ENCODE measurements at places on chromosomes 6 and 20. TPM values are rescaled to one million over a fixed set of nuclear protein-coding genes. Genes with fewer than 3 reads are reported as not detected.

DNA sequence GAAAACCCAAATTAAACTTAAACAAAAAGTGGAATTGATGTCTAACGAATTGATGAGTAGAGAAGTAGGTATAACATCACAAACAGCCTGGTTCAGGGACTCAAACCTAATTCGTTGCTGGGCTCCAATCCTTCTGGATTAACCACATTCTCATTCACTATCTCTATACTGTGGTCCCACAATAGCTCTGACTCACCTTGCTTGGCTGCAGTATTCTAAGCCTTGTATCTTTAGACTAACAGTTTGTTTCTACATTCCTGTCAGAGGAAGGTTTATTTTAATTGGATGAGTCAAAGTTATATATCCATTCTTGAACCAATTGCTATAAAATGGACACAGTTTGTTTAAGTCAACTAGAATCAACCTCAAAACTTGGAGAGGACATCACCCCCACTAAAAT is 530.5 kb upstream of the PTCHD4 start:
- no peaks in the 10 kb centered on the region for H3K36me3 ChIP-seq
- H3K27me3 ChIP-seq = no peaks in the 10 kb centered on the region
- H3K4me3 ChIP-seq = no peak overlapping the region
- H3K27ac ChIP-seq = no peak overlapping the region
- no peaks in the 10 kb centered on the region for H3K4me1 ChIP-seq

- no peaks in the 10 kb centered on the region for H3K36me3 ChIP-seq
- no peaks in the 10 kb centered on the region for H3K27me3 ChIP-seq
- DNase-seq = no peak
- no peak overlapping the region for H3K4me3 ChIP-seq
- no peak overlapping the region for H3K27ac ChIP-seq
Observed at GRCh38 chr6:84416043-84416657, 188.7 kb upstream of the CEP162 start.

The GSTA2 gene
- not detected for total RNA-seq

The RNF182 gene
- 0.66 TPM for total RNA-seq

DNA sequence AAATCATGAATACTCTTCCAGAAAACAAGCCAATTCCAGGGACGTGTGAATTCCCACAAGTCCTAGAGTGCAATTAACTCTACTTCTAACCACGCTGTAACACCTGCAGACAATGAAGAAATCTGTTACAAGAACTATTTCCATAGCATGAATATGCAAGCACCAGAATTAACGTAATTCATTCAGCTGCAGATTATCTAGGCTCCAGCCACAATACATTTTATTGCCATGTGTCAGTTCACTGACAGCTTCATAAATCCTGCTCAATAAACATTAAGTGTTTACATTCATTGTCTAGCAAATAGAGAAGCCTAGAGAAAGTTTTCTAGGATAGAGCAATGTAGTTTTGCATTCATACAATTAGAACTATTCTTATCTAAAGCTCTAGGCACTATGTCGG is 1348.5 kb downstream of the GRIK2 start:
- no peak for DNase-seq
- H3K27ac ChIP-seq = no peak overlapping the region
- no peaks in the 10 kb centered on the region for H3K4me1 ChIP-seq

The TMEM151B gene
- total RNA-seq = 0.15 TPM

The SLC13A3 gene
- total RNA-seq = 1.3 TPM

The MMS22L gene
- 9.5 TPM for total RNA-seq

DNA sequence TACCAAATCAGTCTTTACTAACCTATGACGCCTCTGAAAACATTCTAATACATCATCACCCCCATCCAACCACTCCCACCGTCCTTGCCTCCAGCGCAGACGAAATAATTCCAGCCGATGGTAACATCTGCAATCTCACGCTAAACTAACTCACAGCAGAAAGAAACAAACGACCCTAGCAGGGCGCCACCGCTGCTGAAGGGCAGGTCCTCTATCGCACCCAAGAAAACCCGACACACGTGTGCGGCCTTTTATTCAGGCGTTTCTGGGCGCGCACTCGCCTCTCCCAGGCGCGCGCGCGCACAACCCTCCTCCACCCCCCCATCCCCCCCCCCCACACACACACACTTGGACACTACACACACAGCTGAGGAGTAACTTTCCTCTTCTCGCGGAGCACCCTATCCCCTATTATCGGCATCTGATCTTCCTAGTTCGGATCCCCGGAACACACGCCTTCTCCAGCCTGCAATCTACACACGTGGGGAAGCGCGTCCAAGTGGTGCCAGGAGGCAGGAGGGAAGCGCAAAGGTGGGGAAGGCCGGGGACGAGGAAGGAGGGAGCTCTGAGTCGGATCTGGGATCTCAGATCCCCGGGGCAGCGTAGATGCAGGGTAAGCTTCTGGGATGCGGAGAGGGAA is 1.4 kb downstream of the GFOD1 start:
- no peaks in the 10 kb centered on the region for H3K4me1 ChIP-seq
- H3K4me3 ChIP-seq = peak overlapping the region; percentile 95
- H3K27me3 ChIP-seq = no peaks in the 10 kb centered on the region
- H3K27ac ChIP-seq = peak overlapping the region; percentile 78
- H3K36me3 ChIP-seq = no peaks in the 10 kb centered on the region

The FGD2 gene
- total RNA-seq = 11.5 TPM

The DEFB132 gene
- 0.29 TPM for total RNA-seq

DNA sequence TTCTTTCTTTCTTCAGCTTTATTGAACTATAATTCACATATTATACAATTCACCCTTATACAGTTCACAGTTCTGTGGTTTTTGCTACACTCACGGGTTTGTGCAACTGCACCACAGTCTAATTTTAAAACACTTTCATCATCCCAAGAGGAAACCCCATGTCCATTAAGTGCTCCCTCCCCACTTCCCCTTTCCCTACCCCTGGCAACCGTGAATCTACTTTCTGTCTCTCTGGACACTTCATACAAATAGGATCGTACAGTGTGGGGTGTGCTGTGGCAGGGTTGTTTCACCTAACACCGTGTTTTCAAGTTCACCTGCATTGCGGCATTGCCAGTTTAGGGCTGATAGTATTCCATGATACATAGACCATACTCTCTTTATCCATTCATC is 118.8 kb downstream of the PHACTR3 start:
- H3K27ac ChIP-seq = no peak overlapping the region
- DNase-seq = no peak
- no peaks in the 10 kb centered on the region for H3K36me3 ChIP-seq
- no peaks in the 10 kb centered on the region for H3K4me1 ChIP-seq
- no peak overlapping the region for H3K4me3 ChIP-seq

The DDAH2 gene
- 212 TPM for total RNA-seq

GRCh38 chr6:163449076-163449475 is 34.6 kb downstream of the QKI start:
- H3K4me1 ChIP-seq = no peaks in the 10 kb centered on the region
- no peaks in the 10 kb centered on the region for H3K27me3 ChIP-seq
- no peak overlapping the region for H3K4me3 ChIP-seq
- H3K27ac ChIP-seq = no peak overlapping the region
- no peak for DNase-seq
- H3K36me3 ChIP-seq = no peaks in the 10 kb centered on the region

- no peaks in the 10 kb centered on the region for H3K27me3 ChIP-seq
- H3K27ac ChIP-seq = no peak overlapping the region
- H3K4me3 ChIP-seq = no peak overlapping the region
- no peak for DNase-seq
Observed at GRCh38 chr20:53352727-53353440, 240.8 kb downstream of the ZNF217 start.

All from breast epithelium (tissue), 4 donors.